ENCODE measurements at places on chromosomes 1 and 21. TPM values are rescaled to one million over a fixed set of nuclear protein-coding genes. Genes with fewer than 3 reads are reported as not detected.

Gene CELA3B
- 11,522 TPM for polyA plus RNA-seq

Gene HDAC1
- polyA plus RNA-seq: 42.1 TPM

Gene PTPN7
- 1.1 TPM for polyA plus RNA-seq

Gene GRHL3
- polyA plus RNA-seq: 2.1 TPM

Gene TPR
- polyA plus RNA-seq: 19.6 TPM

Gene OR2T33
- not detected for polyA plus RNA-seq

Gene ITGB2
- polyA plus RNA-seq: 9.5 TPM

Gene DPT
- polyA plus RNA-seq: 628 TPM

Gene SLC9C2
- 0.02 TPM for polyA plus RNA-seq

Gene SPOCD1
- 1.0 TPM for polyA plus RNA-seq

Gene SPRR2A
- polyA plus RNA-seq: 5.4 TPM

Gene GNG4
- 1.2 TPM for polyA plus RNA-seq

Gene RHBG
- polyA plus RNA-seq: not detected

Gene LAPTM5
- polyA plus RNA-seq: 19.5 TPM

Gene DNAJB4
- 26.0 TPM for polyA plus RNA-seq

Gene KISS1
- polyA plus RNA-seq: not detected

Gene AKR7A3
- 296 TPM for polyA plus RNA-seq

Gene KCNE2
- 0.56 TPM for polyA plus RNA-seq

All from adipose tissue (tissue), 3 donors.